HS-5 (cell line): ENCODE measurements at places on chromosomes 13 and 19.

DNA sequence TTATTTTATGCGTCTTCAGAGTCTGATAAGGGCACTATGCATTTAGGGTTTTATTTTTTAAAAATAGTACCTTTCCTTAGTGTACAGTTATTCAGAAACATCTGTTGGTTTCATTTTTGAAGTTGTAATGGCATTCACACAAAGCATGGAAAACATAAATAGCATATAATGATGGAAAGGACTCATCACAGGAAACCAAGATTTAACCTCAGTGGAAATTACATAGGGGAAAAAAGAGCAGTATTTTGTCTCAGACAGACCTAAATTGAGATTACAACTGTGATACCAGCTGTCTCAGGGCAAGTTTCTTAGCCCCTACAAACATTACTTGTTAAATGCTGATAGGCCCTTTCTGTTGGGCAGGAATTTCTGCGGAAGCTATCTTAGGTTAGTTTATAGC lies 57.2 kb downstream of the NHLRC3 start:
- DNase-seq = no peak

DNA sequence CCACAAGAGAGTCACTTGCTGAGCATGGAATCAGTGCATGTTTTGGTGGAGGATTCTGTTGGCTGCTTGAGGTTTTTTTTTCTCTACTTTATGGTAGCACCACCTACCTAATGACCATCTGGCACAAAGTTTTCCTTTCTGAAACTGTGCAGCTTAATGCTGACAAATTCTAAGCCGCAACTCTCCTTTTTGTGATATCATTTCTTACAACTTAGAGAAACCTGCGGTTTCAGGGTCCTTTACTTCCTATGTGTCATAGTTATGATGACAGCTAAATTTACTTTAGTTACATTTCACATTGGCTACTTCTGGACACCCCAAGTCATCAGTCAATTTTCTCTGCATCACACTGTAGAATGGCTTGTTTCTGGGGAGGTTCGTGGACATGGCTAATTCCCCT lies 115.4 kb upstream of the TMTC4 start:
- DNase-seq = no peak

DNA sequence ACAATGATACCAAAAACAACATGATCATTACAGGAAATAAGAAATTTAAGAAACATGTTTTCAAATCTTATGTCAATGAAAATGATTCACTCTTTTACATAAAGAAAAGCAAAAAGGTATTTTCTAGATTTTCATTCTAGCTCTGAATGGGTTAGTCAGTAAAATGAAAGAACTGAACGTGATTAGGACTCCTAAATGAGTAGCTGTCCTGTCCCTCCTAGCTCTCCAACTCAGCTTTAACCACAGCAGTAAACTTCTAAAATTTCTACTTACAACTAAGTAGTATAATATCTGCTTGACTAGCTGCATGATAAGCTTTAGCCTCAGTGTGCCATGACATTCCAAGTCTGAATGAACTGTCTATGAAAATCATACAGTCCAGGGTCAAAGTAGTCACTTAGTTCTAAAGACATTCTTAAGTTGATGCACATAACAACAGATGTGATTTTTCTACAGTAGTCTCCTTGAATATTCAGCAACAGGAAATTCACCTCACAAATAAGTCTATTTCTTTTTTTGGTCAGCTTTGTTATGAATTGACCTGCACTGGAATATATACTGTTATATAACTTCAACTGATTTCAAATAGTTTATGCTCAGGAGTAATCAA lies 136.4 kb downstream of the MYCBP2 start:
- DNase-seq = no peak

DNA sequence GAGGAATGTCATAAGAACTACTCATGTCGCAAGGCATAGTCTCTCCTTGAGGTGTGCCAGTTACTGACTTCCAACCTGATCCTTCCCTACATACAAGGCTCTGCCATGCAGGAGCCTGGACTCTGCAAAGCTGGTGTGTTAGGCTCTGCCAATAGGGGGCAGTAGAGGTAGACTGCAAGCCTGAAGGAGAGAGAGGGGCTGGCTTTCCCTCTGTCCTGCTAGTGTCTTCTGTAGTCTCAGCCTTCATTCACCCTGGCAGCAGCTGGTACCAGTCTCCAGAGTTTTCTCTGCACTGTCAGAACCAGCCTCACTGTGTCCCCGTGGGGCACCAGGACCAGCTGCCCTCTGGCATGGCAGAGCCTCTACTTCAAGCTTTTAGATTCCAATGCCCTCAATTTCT lies 14.5 kb downstream of the SHISA2 start:
- DNase-seq = no peak
